Activated B cell treated with CpG ODN at 0.5 μM for 24 hours (primary cell): ENCODE measurements at places on chromosomes 7 and 10. TPM values are rescaled to one million over a fixed set of nuclear protein-coding genes. Genes with fewer than 3 reads are reported as not detected.

- H3K27ac ChIP-seq = peak within 1 kb of the TSS; percentile 100
- H3K4me3 ChIP-seq = peak within 1 kb of the TSS; percentile 92
- DNase-seq = peak; percentile 91
- no peaks in the 10 kb centered on the region for H3K36me3 ChIP-seq
- H3K4me1 ChIP-seq = peaks cover 30% of the 10 kb centered on the region
Measured at GRCh38 chr10:97318772-97319651, at the start of gene FRAT1. TSS of gene FRAT1 (plus strand) at chr10:97319271. CDS start at chr10:97319454, 183 bp downstream.

GRCh38 chr7:41648501-41648900 lies 54.4 kb downstream of the INHBA start:
- peaks cover 4% of the 10 kb centered on the region for H3K27me3 ChIP-seq
- no peak for DNase-seq
- H3K4me3 ChIP-seq = no peak overlapping the region
- H3K27ac ChIP-seq = no peak overlapping the region

- peak; percentile 59 for DNase-seq
- peak overlapping the region; percentile 64 for H3K27ac ChIP-seq
- no peaks in the 10 kb centered on the region for H3K36me3 ChIP-seq
- peaks cover 6% of the 10 kb centered on the region for H3K27me3 ChIP-seq
- H3K4me3 ChIP-seq = no peak overlapping the region
Measured at GRCh38 chr10:48658243-48658974, 26.3 kb upstream of the WDFY4 start.

GRCh38 chr7:40199076-40199802 lies 64.4 kb downstream of the SUGCT start:
- H3K36me3 ChIP-seq = no peaks in the 10 kb centered on the region
- no peak overlapping the region for H3K4me3 ChIP-seq
- no peaks in the 10 kb centered on the region for H3K4me1 ChIP-seq
- no peak for DNase-seq
- H3K27ac ChIP-seq = no peak overlapping the region

GRCh38 chr10:30857803-30858202 lies 173.9 kb downstream of the ZNF438 start:
- H3K4me1 ChIP-seq = no peaks in the 10 kb centered on the region
- DNase-seq = no peak
- H3K36me3 ChIP-seq = no peaks in the 10 kb centered on the region
- H3K4me3 ChIP-seq = no peak overlapping the region
- H3K27ac ChIP-seq = no peak overlapping the region

DNA sequence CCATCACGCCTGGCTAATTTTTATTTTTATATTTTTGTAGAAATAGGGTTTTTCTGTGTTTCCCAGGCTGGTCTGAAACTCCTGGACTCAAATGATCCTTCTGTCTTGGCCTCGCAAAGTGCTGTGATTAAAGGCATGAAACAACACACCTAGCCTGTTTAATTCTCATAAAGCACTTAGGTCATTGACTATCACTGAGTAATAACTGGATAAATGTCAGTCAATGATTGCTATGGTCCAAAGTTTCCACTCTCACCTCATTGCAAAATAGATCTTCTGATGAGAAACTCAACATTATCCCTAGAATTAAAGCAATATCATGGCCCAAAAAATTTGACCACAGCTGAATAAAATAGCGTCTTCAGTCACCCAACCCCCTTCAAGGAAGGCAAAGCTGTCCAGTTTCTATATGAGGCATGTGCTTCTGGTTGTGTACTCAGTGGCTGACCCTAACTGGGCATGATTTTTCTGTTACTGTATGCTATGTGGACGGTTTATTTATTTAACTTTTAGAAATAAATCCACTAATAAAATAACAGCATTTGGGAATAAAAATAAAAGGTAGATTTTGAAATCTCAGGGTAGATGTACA lies 86.5 kb upstream of the LRRN3 start:
- no peaks in the 10 kb centered on the region for H3K4me1 ChIP-seq
- no peaks in the 10 kb centered on the region for H3K36me3 ChIP-seq
- no peak overlapping the region for H3K4me3 ChIP-seq
- H3K27me3 ChIP-seq = no peaks in the 10 kb centered on the region
- no peak for DNase-seq
- H3K27ac ChIP-seq = no peak overlapping the region

GRCh38 chr7:27842851-27843250 lies 102.9 kb downstream of the TAX1BP1 start:
- H3K27ac ChIP-seq = no peak overlapping the region
- no peaks in the 10 kb centered on the region for H3K4me1 ChIP-seq
- H3K27me3 ChIP-seq = no peaks in the 10 kb centered on the region

DNA sequence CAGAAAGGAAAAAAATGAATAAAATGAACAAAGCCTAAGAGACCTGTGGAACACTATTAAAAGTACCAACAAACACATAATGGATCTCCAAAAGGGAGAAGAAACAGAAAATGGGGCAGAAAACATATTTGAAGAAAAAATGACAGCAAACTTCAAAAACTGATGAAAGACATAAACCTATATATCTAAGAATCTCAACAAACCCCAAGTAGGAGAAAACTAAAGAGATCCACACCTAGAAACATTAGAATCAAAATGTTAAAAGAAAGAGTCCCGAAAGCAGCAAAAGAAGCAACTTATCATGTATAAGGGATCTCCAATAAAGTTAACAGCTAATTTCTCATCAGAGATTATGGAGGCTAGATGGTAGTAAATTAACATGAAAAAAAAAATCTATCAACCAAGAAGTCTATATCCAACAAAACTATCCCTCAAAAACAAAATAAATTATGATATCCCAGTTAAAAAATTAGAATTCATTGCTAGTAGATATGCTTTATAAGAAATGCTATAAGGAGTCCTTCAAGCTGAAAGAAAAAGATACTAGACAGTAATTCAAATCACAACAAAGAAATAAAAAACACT lies 68.0 kb downstream of the DNAJC1 start:
- DNase-seq = no peak
- no peaks in the 10 kb centered on the region for H3K27me3 ChIP-seq
- H3K36me3 ChIP-seq = peaks cover 16% of the 10 kb centered on the region
- no peak overlapping the region for H3K27ac ChIP-seq
- H3K4me1 ChIP-seq = no peaks in the 10 kb centered on the region

GRCh38 chr10:116848032-116848943 lies 1.0 kb upstream of the ENO4 start:
- H3K27ac ChIP-seq = peak overlapping the region; percentile 90
- no peaks in the 10 kb centered on the region for H3K36me3 ChIP-seq
- peaks cover 39% of the 10 kb centered on the region for H3K4me1 ChIP-seq
- peaks cover 13% of the 10 kb centered on the region for H3K27me3 ChIP-seq

DNA sequence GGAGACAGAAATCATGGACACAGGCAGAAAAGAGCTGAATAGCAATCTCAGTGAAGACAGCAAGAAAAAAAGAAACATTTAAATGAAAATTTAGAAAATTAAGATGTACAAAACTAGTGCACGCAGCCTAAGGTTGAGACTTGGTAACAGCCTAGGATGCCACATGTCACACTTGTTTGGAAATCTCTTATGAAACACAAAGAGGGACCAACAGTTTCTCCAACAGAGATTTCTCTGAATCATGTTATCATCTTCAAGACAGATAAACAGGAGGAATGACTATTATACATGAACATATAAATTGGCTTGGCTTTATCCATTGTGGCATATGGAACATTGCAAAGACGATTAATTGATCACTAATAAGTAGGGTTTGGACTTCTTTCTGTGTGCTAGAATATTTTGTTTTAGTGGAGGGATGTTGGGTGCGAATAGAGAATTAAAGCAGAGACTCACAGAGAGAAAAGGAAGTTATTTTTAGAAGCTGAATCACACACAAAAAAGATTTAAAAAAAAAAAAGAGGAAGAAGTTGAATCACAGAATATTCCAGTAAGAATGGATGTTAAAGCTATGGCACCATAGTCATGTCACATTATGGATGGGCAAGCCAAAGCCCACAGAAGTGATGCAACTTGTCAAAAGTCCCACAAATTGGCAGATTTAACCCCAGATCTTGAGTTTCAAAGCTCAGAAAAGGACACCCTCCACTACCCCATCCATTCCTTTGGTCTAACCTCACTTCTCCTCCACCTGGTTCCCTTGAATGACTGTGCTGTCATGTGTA lies 91.6 kb downstream of the MYOF start:
- no peak overlapping the region for H3K4me3 ChIP-seq
- H3K27ac ChIP-seq = no peak overlapping the region
- no peak for DNase-seq
- peaks cover 24% of the 10 kb centered on the region for H3K4me1 ChIP-seq

Gene WDR86
- 0.33 and 0.49 TPM in 2 replicates for total RNA-seq

Gene GIMAP8
- total RNA-seq = 0.22 TPM in 1 of 2 replicates, not detected in the other

Gene RAB18
- total RNA-seq = 48.3 and 55.6 TPM in 2 replicates
